ENCODE measurements at places on chromosomes 12 and 14. TPM values are rescaled to one million over a fixed set of nuclear protein-coding genes. Genes with fewer than 3 reads are reported as not detected.

SLC7A8 gene
- 3.1 TPM for total RNA-seq

CLEC4D gene
- total RNA-seq, result not detected

HSPB8 gene
- total RNA-seq, result 0.98 TPM

NXPH4 gene
- total RNA-seq, result under 0.01 TPM

LACRT gene
- total RNA-seq, result not detected

SPX gene
- total RNA-seq, result 0.22 TPM

GLIPR1L1 gene
- not detected for total RNA-seq

OR6C68 gene
- total RNA-seq, result not detected

WNT5B gene
- 0.17 TPM for total RNA-seq

LRP10 gene
- total RNA-seq, result 40.7 TPM

Data from dermis lymphatic vessel endothelial cell (primary cell).